ENCODE measurements at places on chromosomes 1 and 21. TPM values are rescaled to one million over a fixed set of nuclear protein-coding genes. Genes with fewer than 3 reads are reported as not detected.

DNA sequence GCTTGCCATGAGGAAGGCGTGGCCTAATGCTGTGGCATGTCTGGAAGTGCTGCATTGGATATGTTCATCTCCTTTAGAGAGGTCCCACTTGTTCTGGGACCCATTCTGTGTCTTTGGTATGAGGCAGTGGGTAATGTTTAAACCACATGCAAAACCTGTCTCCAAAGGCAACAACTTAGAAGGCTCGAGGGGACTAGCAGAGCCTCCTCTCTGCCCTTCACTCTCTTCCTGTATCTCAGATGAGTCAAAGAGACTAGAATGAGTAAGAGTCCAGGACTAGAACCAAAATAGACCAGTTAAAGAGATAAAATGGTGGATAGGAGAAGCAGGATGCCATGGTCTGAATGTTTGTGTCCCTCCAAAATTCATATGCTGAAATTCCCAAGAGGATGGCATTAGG is 220.8 kb upstream of the KIAA0040 start:
- DNase-seq: no peak

KCNJ10 gene
- total RNA-seq: not detected

DNA sequence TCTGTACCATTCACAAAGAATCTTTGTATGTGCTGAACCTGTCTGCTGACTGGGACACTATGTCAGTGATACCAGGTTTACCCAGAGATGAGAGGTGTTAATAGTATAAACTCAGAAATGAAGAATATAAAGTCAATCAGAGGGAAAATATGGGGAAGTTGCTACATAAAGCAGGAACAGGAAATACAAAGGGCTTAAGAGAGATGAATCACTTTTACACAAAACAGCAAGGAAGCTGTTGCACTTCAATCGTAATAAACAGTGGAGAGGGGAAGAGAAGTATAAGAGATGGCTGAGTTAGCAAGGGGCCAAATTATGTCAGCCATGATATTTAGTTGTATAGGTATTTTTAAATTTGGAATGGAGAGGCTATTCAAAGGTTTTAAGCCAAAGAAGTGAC is 890.2 kb upstream of the NCAM2 start:
- no peak for DNase-seq

- DNase-seq: no peak
Measured at GRCh38 chr21:28683982-28684752, 308.5 kb downstream of the LTN1 start.

SLC5A9 gene
- total RNA-seq: not detected

GRCh38 chr1:221292652-221293051 is 413.4 kb downstream of the HLX start:
- no peak for DNase-seq

- no peak for DNase-seq
Measured at GRCh38 chr1:4650481-4650880, 3.9 kb upstream of the AJAP1 start.

DNA sequence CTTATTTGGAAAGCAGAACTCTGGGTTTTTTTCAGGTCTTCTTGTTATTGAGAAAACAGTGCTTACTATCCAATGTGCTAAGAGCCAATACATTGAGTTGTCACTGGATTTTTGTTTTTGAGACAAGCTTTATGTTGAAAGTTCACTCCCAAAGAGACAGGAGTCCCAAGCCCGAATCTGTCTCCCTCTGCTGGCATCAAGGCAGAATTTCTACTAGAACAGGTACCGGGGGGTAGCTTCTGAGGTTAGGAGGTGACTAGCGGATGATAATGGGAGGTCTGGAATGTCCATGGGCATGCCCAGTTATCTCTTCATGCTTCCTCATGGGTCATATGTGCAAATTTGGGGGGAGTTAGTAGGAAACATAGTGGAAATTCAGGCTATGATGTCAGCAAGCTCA is 25.1 kb downstream of the ZNF124 start:
- no peak for DNase-seq

- DNase-seq: no peak
Measured at GRCh38 chr1:67632811-67633655, 52.0 kb upstream of the GADD45A start.

- DNase-seq: no peak
Measured at GRCh38 chr1:238409191-238409850, 518.6 kb upstream of the ZP4 start.

DNA sequence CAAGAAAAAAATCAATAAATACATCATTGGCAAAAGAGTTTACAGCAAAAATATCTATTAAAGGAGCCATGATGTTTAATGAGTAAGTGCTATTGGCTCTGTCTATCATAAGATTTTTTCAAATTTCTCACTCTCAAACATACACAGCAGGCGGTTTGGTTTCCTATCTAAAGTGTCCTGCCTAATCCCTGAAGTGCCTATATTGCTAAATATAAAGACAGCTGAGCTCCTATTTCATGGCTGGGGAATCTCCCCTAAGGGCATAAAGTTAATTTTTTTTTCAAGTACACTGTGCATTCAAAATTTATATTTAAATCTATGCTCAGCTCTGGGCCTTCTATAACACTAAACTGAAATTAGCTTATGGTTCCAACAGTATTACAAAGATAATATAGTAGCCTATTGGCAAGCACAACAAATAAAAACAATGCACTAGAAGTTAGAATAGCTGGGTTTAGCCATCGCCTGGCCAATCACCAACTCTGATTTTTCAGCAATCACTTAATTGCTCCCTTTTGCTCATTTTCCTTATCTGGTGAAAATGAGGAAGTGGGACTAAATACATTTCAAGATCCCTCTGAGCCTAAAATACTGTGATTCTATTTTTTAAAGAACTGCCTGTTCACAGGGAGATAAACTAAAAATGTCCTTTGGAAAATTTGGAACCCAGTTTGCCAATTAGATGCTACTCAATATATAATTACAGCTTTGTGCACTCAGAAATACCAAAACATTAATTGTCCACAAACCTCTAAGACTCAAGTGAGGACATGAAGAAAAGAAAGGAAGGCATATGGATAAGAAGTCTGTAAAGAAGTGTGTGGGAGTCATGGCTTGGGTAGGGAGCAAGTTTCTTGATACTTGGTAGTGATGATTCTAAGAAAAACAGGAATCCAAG is 62.5 kb downstream of the WDR64 start:
- DNase-seq: no peak

PGLYRP3 gene
- total RNA-seq: not detected

FOXD2 gene
- total RNA-seq: 0.17 TPM

CRYAA gene
- not detected for total RNA-seq

SPRR2E gene
- total RNA-seq: not detected

DNA sequence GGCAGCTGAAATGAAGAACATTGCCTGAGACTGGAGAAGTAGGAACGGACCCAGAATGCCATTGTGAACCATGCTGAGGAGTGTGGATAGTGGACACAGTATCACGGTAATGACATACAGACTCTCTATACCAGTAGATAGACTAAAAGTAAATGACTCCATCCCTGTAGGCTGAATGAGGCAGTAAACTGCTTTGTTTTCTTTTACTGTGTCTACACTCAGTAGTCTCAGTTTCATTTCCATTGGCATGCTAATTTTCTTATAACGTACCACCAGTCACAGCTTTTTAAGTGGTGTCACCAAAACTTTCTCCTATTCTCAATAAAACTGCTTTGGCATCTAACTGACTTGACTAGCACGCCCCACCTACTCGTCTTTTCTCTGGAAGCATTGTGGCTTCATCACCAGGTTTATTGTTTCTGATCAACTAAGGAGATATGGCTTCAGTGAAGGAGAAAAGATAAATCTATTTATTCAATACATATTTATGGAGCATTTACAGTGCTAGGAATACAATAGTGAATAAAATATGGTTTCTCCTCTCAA is 8.4 kb upstream of the ZNF697 start:
- DNase-seq: no peak

GRCh38 chr1:82162486-82163420 is 362.0 kb downstream of the ADGRL2 start:
- no peak for DNase-seq

CLCNKB gene
- not detected for total RNA-seq

ADIPOR1 gene
- 88.7 TPM for total RNA-seq

DNA sequence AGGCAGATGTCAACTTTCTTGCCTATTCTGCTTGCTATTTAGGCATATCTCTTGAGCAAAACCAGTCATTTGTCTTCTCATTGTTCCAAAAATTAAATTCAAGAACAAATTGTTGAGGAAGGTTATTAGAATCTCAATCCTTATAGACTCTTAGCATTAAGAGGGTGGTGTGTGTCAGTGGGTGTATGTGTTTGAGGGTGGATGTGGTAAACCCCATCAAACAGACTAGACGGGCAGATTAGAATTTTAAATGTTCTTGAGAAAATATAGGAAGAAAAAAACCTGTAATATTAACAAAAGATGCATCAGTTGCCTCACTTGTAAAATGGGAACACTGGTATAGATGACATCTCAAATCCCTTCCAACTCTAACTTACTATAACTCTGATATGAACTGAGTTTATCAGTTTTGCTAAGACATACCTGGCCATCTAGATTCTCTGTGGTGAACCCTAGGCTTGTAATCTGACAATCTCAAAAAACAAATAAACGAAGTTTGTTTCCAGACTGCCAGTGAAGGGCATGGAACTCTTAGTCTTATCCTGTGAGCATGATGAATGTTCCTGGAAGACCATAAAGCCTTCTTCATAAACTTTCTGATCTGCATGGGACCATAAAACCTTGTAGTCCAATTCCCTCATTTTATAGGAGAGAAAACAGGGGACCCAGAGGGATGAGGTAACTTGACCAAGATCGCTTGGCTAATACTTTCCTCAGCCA is 176.3 kb upstream of the SGIP1 start:
- no peak for DNase-seq

CD101 gene
- 1.0 TPM for total RNA-seq

- peak; percentile 27 for DNase-seq
Measured at GRCh38 chr1:21175670-21176581, 771 bp downstream of the EIF4G3 start.

GRCh38 chr1:229716069-229716468 is 90.0 kb downstream of the URB2 start:
- DNase-seq: no peak

CD84 gene
- total RNA-seq: 16.3 TPM

DNA sequence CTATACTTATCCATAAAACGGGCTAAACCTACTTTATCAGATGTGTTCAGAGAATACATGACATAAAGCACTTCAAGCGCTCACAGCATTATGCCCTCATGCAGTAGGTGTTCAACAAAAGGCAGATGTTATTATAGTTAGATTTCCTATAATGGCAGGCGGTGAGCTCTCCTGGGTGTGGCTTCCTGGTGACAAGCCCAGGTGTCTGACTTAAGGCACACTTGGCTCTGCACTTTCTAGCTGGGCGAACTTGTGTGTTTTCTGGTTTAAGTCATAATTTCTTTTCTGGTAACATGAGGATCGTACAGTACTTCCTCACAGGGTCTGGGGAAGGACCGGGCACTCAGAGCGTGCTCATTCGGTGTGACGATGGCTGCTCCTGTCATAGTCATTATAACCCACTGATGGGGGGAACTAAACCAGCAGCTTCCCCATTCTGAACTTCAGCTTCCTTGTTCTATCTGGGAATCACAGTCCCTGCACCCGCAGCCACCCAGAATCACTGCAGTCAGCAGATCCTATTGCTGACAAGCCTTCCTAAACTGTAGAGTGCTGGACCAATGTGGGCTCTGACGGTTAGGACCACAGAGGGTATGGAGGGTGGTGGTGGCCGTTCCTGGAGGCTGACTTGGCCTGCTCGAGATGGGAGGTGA is 52.8 kb downstream of the IGSF21 start:
- DNase-seq: no peak

DNA sequence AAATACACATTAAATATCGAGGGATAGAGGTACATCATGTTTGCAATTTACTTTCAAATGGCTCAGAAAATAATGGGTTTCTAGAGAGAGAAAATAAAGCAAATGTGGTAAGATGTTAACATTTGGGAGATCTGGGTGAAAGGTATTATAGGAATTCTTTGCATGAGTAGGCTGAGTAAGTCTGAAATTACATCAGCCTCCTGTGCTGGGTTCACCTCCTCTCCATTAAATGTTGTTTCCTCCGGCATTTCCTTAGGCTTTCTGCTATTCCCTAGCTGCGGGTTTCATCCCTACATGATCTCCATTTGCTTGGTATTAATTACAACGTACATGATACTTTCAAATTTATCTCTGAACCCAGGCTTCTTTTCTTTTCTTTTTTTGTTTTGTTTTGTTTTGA is 31.6 kb downstream of the ZMYND12 start:
- DNase-seq: no peak

All from activated T-helper 1 cell treated with anti-CD3 and anti-CD28 coated beads, Interleukin-12 subunit alpha, Interleukin-12 subunit beta, Interleukin-2, Interleukin-4 antibody, amounts not matched to agents 30 ng/mL and 10 ng/mL and 1 ng/mL, durations not matched to agents 14 hours and 24 hours and 36 hours (primary cell).